HS-27A (cell line): ENCODE measurements at places on chromosomes 5 and 9.

GRCh38 chr5:167877114-167877722 lies 414.2 kb upstream of the WWC1 start:
- no peak for DNase-seq

- DNase-seq, result no peak
Measured at GRCh38 chr9:19232823-19233194, 2.3 kb downstream of the DENND4C start.

GRCh38 chr5:72692231-72692637 lies 124.2 kb upstream of the TNPO1 start:
- DNase-seq, result no peak

DNA sequence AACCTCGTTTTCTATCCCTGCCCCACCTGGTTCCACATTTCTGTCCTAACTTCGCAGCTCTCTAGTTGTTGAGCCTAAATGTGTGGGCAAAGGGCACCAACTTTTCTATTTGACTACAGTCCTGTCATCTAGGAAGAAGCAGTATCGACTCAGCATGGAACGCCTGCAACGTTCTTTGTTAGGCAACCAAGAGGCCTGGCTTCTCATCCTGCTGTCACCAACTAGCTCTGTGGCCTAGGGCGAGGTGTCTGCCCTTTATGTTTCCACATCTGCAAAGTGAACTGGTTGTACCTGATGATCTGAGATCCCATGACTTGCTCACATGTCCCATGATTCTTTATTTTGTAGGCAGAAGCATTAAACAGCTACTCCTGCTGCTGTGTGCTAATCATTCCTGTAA lies 248.9 kb downstream of the ADAMTSL1 start:
- DNase-seq, result no peak
